ENCODE measurements at places on chromosomes 16 and 17. TPM values are rescaled to one million over a fixed set of nuclear protein-coding genes. Genes with fewer than 3 reads are reported as not detected.

The MIS12 gene
- 12.1 TPM for total RNA-seq

- no peak for DNase-seq
These were observed 13.1 kb downstream of the CORO7 start for GRCh38 chr16:4403133-4403949.

- no peak for DNase-seq
These were observed 199.7 kb upstream of the ASIC2 start for GRCh38 chr17:33492731-33493265.

- no peak for DNase-seq
These were observed 50.4 kb downstream of the LITAF start for GRCh38 chr16:11536104-11536866.

GRCh38 chr17:56514264-56514663, 79.2 kb upstream of the NOG start:
- DNase-seq = no peak

Measured in heart left ventricle (tissue), 16 donors.